CD14-positive monocyte (primary cell): ENCODE measurements at places on chromosomes 6 and 20.
A peak's percentile ranks its signal among the peaks of the same experiment; 100 is the strongest.

DNA sequence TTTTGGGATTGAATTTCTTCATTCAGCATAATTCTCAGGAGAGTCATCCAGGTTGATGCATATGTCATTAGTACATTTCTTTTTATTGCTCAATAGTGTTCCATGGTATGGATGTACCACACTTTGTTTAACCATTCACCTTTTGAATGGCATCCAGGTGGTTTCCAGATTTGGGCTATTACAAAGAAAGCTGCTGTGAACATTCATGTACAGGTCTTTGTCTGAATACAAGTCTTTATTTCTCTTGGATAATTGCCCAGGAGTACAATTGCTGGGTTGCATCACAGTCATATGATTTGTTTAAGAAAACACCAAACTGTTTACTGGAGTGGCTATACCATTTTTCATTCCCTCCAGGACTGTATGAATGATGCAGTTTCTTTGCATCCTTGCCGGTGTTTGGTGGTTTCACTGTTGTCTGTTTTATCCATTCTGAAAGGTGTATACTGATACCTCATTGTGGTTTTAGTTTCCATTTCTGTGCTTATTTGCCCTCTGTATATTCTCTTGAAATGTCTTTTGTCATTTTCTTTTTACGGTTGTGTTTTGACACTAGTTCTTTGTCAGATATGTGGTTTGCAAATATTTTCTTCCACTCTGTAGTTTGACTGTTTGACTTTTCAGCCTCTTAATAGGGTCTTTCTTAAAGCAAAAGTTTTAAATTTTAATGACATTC lies 8.8 kb downstream of the CDKAL1 start:
- no peak for DNase-seq

- no peak for DNase-seq
Observed at GRCh38 chr6:166152660-166153059, 15.0 kb downstream of the TBXT start.

GRCh38 chr20:39630215-39630908 lies 668.2 kb downstream of the DHX35 start:
- no peak for DNase-seq

GRCh38 chr6:20433321-20433720 lies 31.6 kb downstream of the E2F3 start:
- DNase-seq: no peak

GRCh38 chr6:117156741-117157140 lies 108.6 kb upstream of the VGLL2 start:
- DNase-seq: no peak

DNA sequence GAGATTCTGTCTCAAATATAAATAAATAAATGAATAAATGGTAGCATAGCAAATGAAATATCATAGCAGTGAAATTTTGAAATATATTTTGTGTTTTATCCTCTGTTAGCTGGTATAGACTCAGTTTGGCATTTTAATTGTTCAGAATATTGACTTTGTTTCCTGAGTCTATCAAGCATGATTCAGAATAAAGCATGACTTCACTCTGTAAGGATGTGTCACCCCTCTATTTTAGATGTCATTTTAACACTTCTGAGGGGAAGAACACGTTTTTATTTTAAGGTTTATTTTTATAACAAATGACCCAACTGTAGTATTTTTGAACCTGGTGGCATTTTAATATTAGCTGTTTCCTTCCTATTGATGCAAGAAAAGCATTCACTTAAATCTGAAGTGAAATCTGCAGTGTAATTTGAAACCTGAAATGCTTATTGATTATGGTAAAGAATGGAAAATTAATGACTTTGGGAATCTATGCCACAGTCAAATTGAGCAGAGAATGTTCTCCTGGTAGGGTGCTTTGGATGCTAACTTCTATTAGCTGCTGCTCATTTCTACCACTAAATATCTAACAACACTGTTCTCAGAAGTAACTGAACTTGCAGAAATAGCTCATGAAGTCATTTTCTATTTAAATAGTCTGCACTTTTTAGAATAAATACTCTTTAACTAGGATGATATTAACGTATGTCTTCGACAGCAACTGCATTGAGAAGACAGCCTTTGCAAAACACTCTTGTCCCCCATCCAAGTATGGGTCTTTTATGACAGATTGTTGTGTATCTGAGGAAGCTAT lies 114.2 kb downstream of the SOX4 start:
- DNase-seq: no peak

- no peak for DNase-seq
Observed at GRCh38 chr20:48294196-48294595, 508.9 kb upstream of the SULF2 start.

DNA sequence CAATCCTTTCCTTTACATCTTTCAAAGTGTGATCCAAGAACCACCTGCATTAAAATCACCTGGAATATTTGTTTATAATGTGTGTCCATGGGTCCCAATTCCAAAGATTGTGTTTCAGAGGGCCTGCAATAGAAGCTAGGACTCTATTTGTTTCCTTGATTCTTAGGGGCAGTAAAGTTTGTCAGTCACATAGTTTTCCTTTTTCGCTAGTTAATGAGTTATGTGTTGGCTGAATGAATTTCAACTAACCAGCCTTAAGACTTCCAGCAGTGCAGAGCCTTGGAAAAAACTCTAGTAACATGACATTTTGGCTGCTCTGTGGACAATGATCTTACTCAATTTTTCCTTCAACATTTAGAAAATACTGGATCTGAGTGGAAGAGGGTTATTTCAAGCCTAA lies 11.3 kb downstream of the FAM217A start:
- no peak for DNase-seq

GRCh38 chr6:131682442-131682841 lies 18.8 kb downstream of the OR2A4 start:
- no peak for DNase-seq

DNA sequence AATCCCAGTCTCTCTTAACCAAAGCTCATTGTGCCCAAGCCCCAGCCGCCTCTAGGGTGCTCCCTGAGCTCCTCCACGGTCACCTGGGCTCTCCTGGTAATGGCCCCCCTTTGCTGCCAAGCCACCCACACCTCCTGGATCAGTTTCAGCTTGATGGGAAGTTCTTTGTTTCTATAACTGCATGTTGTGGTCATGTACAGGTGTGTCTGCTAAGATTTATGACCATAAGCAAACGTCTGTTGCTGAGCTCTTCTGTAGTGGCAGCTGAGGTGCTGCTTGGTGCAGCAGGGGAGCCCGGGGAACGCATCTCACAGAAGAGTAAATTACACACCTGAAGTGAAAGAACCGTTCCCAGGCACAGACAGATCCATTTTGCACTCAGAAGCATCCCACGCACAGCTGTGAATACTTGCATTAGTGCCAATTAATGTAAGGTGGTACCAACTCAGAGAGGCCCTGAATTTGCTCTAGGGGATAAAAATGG lies 194.6 kb upstream of the ARID1B start:
- DNase-seq: no peak

- DNase-seq: no peak
Observed at GRCh38 chr6:71642120-71642519, 244.2 kb upstream of the RIMS1 start.

DNA sequence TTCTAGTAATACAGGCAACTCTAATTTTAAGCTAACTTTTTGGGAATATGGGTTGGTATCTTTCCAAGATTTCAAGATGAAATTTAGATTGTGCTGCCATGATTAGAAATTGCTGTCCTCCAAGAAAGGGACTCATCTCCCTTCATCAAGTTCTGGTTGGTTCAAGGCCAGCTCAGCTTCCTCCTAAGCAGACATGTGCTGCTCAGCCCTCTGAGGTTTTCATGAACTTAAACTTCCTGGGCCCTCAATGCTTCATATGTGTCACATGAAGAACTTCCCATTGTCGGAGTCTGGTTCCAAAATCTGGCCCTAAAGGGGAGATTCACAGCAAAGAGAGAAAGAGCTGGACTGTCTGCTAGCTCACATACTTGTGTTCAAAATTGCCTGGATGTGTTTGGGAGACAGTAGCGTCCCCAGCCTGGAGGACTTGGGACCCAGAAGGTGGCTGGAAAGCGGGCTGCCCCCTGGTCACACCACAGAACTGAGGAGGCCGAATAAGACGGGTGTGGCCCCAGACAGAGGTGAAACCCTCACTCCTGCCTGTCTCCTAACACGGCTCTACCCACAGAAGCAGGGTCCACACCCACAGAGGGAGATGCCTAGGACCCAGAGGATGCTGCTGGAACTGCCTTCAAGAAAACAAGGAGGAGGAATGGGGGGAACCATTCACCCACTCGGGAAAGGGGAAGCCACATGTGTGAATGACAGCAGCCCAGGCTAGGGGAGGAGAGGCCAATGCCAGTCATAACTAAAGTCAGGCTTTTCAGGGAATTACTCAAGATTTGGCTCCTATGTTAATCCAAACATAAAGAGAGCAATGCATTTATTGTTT lies 54.3 kb upstream of the GPR31 start:
- no peak for DNase-seq

- DNase-seq: no peak
Observed at GRCh38 chr20:16486532-16486931, 86.7 kb downstream of the KIF16B start.

GRCh38 chr6:168124158-168124557 lies 45.1 kb upstream of the FRMD1 start:
- DNase-seq: no peak

DNA sequence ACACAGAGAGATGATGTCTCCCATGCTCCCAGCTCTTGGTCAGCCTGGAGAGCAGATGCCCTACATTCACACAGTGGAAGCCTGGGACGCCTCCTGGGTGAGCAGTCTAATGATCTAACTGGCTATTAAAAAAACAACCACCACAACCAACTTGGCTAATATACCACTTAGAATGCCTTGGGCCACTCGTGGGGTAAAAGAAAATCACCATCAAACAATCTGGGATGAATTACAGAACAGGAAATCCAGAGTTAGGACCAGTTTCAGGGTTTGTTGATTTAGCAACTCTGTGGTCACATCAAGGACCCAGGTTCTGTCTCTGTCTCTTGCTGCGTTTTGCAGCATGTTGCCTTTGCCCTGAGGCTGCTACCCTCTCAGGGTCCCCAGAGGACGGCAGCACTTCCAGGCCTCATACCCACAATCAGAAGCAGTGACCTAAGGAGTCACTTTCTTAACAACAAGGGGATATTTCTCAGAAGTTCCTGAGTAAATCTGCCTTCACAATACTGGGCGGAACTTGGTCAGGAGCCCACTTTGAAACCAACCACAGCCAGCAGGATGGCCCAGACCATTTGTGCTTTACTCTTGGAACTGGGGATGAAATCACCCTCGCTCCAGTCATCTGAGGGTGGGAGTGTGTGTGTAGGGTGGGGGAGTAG lies 118.7 kb downstream of the CLIC5 start:
- DNase-seq: no peak

DNA sequence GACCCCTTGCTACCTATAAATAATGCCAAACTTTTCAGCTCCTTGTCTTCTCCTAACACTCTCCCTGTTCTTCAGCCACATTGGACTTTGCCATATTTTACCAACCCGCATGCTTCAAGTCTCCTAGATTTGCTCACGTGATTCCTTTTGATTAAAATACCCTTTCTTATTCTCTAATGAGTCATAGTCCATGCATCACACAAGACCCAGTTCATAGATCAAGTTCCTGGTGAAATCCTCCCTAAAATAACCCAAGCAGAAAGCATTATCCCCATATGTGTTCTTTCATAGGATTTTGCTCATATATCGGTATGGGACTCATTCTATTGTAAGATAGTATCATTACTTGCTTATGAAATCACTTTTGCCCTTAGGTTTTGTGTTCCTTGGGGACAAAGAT lies 108.9 kb upstream of the STXBP5 start:
- no peak for DNase-seq

DNA sequence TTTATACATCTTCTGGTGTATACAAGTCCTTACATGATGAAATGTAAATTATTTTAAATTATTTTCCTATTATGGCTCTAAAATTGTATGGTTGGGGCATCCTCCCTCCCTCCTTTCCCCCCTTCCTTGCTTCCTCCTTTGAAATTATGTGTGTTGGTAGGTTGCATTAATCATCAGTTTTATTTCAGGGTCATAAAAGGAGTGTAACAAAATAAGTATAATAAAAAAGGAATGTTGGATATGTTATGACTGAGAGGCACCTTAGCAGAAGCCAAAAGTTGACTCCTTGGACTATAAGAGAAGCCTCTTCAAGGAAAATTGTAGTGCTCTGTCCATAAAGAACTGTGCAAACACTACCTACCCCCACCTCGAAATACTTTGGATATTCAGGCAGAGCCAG lies 46.6 kb upstream of the PTPRK start:
- DNase-seq: no peak

GRCh38 chr6:46784535-46784934 lies 8.7 kb upstream of the MEP1A start:
- no peak for DNase-seq

DNA sequence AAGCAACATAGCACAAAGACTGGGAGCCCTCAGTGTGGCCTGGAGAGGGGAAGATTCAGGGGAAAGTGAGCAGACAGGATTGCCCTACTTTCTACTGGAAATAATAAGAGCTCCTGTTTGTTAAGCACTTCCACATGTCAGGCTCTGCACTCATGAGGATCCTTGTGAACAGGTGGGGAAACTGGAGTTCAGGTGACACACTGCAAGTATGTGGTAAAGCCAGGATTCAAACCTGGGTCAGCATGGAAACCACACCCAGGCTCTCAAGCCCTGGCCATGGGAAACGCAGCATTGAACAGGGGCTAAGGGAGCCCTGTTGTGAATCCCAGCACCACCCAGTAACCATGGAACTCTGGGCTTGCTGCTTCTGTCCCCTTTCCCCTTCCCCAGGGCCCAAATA lies 42.8 kb upstream of the ID1 start:
- no peak for DNase-seq

- no peak for DNase-seq
Observed at GRCh38 chr20:33104336-33104735, 24.9 kb downstream of the BPIFB4 start.

GRCh38 chr6:98831057-98831958 lies 3.1 kb upstream of the POU3F2 start:
- DNase-seq: no peak

DNA sequence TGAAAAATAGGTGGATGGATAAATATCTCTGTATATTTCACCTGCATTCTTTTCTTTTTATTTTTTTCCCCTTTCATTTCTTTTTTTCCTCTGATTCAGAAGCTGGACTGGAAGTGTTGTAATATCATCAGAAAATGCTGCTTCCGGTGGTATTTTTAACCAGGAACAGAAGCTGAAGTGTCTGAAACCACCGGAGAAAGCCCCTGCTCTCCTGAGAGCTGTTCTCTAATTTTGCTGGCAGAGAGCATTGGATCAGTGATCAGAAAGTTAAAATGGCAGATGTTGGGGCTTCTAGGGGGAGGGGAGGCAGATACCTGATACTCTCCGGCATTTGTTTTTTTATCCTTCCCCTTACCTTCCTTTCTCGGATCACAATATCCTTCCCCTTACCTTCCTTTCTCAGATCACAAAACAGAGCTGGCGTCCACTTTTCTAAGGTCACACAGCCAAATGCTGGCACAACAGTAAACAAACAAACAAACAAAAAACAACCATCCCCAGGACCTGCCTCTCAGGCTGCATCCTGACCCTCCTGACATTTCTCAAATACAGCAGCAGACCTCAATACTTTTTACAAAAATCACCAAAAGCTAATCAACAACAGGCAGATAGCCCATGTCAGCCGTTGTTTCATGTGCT lies 143.2 kb upstream of the ZNF217 start:
- peak; percentile 40 for DNase-seq

GRCh38 chr20:46083101-46083500 lies 6.7 kb downstream of the NCOA5 start:
- no peak for DNase-seq

- no peak for DNase-seq
Observed at GRCh38 chr6:155232848-155233247, 31.0 kb upstream of the CLDN20 start.
